ENCODE measurements at places on chromosomes 2 and 18.

DNA sequence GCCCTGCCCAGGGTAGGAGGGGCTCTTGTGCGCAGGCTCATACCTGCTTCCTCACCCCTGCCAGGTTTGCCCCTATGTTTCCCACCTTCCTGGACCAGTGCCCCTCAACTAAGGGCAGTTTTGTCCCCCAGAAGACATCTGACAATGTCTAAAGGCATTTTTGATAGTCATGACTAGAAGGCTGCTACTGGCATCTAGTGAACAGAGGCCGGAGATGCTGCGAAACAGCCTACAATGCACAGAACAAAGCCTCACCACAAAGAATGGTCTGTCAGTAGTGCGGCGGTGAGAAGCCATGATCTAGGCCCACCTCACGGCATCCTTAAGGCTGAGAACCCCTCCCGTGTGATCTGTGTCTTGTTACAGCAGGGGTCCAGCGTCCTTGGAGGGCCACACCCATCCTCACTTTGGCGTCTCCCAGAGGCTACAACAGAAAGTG is 96.0 kb downstream of the TMEM17 start:
- no peak for DNase-seq

- no peak for DNase-seq
These were observed 507 bp downstream of the CNNM4 start for GRCh38 chr2:96760986-96761832.

DNA sequence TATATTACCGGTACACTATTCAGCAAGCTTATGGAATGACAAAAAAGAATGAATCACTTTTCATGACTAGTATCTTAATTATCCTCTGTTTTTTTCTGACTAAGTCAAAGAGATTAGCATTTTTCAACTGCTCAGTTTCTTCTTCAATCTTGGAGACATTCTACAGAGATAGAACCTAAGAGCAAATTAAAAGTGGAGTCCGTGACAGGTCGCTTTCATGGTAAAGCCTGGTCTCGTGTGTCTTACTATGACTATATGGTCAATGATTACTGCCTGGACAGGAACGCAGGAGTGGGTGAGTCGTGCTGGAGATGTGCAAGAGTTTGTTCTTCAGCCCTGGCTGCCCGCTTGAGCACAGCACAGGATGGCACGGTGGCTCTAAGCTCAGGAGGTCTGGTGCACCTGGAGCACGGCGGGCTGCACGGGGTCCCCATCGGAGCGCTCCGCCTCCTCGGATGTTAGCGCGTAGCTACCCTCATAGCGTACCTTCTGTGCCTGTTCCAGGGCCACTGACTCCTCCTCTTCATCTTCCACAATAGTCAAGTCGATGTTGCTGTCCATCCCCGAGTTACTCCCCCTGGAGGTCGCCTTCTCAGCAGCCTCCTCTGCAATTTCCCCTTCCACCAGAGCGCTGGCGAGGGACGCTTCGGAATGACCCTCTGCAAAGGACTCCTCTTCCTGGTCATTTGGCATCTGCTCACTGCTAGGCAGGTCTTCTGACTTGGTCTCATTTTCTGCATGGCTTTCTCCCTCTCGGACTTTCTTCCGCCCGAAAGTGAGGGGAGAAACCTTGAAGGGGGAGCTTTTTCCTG is 11.1 kb downstream of the CAVIN2 start:
- DNase-seq, result no peak

GRCh38 chr2:120231564-120231973 is 8.4 kb upstream of the TMEM185B start:
- DNase-seq, result no peak

DNA sequence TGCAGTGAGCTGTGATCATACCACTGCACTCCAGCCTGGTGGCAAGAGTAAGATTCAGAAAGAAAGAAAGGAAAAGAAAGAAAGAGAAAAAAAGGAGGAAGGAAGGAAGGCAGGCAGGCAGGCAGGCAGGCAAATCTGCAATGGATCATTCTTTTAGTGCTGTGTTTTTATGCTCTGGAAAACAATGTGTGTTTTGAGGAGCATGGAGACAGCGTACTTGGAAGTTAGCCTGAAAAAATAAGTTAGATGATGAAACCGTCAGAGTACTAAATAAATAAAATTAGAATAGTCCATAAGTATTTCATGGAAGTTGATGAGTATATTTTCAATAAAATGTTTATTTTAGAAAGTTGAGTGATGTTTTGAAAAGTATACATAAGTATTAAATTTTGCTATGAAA is 366.4 kb upstream of the CDH20 start:
- DNase-seq, result peak; percentile 43

DNA sequence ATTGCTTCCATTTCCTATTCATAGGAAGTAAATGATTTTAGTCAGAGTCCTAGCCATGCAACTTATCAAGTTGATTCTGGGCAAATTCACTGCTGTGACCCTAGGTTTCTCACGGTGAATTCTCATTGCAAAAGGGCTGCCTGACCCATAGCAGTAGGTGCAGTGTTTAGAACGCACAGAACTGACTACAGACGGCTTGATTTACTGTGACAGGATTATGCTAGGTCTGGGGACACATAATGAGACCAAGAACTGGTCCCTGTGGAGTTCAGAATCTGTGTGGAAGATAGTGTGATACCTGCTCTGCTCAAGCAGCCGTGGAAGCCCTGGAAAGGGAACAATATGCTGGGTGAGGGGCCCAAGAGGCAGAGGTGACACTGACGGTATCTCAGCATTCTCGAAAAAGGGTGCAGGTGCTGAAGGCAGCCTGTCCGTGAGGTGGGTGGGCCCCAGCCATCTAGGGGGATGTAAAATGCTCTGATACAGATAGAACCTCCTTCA is 46.4 kb downstream of the ABCG8 start:
- DNase-seq, result no peak
